ENCODE measurements at places on chromosomes 4 and X.

DNA sequence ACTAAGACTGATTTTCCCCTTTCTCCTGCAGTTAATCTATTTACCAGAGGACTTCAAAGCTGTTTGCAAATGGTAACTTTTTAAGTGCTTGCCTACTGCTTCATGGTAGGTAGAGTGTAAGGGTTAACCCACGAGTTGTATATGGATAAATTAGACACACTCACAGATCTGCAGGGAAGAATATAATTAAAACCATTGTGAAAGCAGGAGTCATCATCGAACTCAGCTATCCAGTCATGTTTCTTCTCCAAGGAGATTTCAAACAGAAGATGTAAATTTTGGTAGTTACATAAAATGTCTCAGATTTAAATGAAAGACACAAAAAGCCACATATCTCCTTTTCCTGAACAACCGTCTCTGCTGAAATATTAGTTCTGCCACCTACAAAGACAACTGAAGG lies 549 bp upstream of the XG start:
- no peak for DNase-seq

GRCh38 chr4:10872833-10873517 lies 188.4 kb upstream of the CLNK start:
- DNase-seq: no peak

DNA sequence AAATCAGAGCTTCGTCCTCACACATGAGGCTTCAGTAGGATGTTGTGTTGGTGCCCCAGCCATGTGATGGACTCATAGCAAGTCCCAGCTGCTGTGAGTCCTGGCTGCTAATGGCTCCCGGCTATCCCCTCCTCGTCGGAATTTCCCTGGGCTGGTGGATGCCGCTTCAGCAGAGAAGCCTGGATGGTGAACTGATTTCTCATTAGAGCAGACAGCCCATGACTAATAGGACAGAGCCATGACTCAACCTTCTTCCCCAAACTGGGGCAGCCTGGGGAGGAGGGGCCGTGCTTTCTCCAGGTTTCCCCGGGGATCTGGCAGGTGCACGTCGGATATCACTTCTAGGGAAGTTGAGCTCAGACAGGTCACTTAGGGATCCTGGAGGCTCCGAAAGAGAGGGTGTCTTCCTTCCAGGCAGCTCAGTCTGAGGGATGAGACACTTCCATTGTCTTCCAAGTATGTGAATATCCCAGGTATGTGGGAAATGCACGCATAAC lies 112.7 kb downstream of the ASMT start:
- DNase-seq: no peak

DNA sequence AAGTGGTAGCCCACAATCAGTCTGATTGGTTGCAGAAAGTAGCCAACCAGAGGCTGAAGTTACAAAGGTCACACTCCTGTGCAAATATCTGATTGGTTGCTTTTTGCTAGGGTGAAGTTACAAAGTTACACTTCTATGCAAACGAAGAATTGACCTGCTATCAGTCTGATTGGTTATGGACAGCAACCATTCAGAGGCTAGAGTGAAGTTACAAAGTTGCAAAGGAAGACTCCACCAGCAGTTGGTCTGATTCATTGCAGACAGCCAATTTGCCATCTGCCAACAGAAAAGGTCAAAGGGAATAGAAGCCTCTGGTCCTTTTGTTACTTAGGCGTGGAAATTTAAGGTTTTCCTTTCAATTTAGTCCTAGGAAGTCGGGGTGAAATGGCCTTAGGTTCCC lies 377.7 kb downstream of the PRDM5 start:
- no peak for DNase-seq

DNA sequence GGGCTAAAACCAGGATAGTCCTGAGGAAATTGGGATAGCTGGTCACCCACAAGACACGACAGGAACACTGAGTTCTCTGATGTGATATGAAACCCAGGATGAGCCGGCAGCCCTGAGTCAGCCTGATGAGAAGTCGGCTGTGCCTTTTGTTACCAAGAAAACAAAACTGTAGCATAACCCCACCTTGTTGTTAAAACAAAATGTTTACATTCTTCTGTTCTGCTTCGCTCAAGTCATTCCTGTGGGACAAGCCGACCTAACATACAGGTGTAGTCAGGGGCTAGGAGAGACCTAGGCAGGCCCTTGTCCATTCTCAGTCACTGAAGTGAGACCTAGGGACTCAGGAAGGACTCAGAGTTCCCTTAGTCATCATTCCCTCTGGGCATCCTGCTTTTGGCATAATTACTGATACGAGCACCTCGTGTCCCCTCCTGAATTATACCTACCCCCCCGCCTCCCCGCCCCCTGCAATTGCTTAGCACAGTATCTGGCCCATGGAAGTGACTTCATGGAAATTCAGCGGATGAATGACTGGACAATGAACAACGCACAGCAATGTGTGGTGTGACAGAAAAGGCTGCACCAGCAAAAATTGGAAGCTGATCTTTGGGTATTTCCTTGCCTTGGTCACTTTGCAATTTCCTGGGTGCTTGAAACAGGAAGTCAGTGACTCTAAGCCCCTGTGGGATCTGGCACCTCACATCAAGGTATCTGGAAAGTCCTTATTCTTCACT lies 31.9 kb upstream of the TLR2 start:
- no peak for DNase-seq

DNA sequence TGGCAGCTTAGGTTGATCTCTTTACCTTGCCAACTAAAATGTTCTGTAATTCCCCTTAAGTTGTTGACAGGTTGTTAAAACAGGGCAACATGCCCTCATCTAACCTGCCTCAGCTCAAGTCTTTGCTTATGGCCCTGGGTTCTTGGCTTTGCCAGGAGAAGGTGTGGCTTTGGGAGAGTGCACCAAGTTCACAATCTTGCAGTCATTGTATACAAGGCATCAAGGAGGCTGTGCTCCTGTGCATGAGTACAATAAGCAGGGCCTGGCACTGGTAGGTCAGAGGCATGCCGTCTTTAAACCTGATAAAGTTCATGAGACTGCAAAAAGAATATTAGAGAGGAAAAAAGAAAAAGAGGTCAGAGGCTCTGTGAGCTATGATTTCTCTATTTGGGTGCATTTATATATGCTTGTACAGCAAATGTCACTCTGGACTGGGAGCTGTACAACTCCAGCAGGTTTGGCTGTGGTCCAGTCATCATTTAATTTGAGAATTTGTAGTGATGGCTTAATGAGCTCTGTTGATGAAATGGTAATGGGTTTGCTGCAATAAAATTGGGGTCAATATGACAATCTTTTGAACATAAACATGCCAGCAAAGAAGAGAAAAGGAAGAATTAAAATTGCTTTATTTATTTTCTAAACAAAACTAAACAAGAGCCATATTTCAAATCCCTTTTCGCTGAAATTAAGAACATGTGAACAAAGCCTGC lies 30.3 kb downstream of the AREG start:
- DNase-seq: no peak

GRCh38 chrX:18707426-18708049 lies at the start of gene PPEF1:
Gene PPEF1, plus strand, starts transcription at chrX:18707645. Its CDS starts 136 bp downstream, at chrX:18707781.
- no peak for DNase-seq

DNA sequence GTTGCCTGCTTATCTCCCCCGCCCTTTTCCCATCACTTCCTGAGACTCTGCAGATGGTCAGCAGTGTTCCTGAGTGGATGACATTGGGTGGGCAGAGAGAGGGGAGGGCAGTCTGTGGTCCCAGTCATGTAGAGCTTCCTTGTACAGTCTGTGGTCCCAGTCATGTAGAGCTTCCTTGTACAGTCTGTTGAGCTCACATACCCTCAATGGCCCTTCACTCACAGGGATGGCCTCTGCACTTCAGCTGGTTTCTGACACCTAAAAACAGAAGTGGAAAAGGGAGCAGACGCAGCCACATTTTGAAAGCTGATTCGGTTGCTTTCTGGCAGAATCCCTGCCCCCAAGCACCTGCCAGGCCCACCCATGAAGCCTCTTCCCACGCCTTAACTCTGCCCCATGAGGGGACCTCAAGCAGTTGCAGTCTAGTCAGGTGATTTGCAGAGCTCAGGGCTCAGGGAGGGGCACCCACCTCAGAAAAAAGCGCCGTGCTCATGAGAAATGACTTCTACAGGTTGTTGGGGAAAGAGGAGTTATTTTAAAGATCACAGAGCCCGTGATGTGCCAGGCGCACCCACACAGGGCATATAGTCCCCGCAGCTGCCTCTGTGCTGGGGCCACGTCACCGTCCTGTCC lies 3.6 kb upstream of the TMEM271 start:
- no peak for DNase-seq

- DNase-seq: no peak
Measured at GRCh38 chrX:131054906-131055305, 3.2 kb upstream of the ARHGAP36 start.
